Ecto neural progenitor cell (in vitro differentiated cells): ENCODE measurements at places on chromosomes 4 and X.
A peak's percentile ranks its signal among the peaks of the same experiment; 100 is the strongest.

DNA sequence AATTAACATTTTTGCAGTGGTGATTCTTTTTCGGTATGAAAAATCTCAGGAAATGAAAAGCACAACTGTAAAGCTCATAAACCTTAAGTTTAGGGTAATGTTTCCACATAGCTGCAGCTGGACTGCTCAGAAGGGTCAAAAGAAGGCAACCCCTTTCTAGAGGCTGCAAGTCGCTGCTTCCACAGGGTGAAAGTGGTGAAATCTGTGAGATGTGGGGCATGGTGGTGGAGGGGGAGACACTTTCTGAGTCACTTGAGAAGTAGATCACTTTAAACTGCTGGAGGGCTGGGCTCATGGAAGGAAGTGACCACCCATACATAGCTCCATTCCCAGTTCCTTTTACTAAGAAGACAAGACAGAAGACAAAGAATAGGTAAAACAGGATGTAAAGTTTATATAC lies 8.7 kb downstream of the SFRP2 start:
- DNase-seq: no peak

GRCh38 chrX:15988661-15989603 lies 134.3 kb upstream of the AP1S2 start:
- no peak for DNase-seq

DNA sequence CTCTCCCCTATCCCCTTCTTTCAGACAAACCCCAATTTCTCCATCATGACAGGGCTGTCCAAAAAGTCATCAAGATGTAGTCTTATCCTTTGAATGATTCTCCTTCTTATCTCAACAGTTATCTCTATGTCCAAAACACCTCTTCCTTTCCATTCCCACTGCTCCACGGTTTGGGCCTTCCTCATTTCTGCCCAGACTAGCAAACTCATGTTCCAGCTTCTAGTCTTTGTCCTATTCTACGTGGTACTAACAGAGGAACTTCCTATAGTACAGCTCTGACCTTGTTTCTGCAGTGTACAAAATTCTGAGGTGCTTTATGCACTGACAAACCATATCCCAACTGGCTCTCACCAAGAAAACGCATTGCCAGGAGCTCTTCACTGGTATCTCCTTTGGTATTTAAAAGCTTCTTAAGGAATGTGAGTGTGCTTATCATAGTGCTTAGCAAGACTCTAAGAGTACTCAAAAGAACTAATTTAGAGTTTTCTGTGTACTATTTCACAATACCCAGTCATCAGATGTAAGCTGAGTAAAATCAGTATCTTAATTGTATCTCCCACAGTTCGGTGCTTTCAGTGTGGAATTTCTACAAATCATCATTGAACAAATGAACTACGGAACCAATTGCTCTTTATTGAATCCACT lies 65.5 kb downstream of the MAML3 start:
- no peak for DNase-seq

GRCh38 chr4:12852338-12853307 lies 631.5 kb downstream of the RAB28 start:
- no peak for DNase-seq

GRCh38 chrX:13076176-13076961 lies 31.9 kb upstream of the FAM9C start:
- DNase-seq: no peak

DNA sequence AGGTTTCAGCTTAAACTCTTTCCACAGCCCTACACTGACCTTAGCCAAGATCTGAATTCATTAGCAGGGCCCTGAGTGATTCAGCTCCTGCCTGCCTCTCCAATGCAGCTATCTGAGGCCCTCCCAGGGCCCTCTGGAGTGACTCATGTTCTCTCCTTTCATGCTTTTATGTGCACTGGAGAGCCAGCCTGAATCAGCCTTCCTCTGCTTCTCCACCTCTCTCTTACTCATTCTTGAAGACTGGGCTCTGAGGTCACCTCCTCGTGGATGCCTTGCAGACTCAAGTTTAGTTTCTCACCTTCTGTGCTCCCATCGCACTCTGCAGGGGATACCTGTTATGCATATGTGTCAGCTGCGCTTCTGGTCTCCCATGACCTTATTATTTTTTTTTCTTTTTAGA lies 3.1 kb upstream of the OCIAD2 start:
- no peak for DNase-seq

- DNase-seq: peak; percentile 78
Measured at GRCh38 chr4:25031077-25031621, 403 bp upstream of the LGI2 start.

- DNase-seq: no peak
Measured at GRCh38 chrX:24146283-24146949, 3.1 kb upstream of the ZFX start.
